ENCODE measurements at places on chromosomes 5 and 9.

DNA sequence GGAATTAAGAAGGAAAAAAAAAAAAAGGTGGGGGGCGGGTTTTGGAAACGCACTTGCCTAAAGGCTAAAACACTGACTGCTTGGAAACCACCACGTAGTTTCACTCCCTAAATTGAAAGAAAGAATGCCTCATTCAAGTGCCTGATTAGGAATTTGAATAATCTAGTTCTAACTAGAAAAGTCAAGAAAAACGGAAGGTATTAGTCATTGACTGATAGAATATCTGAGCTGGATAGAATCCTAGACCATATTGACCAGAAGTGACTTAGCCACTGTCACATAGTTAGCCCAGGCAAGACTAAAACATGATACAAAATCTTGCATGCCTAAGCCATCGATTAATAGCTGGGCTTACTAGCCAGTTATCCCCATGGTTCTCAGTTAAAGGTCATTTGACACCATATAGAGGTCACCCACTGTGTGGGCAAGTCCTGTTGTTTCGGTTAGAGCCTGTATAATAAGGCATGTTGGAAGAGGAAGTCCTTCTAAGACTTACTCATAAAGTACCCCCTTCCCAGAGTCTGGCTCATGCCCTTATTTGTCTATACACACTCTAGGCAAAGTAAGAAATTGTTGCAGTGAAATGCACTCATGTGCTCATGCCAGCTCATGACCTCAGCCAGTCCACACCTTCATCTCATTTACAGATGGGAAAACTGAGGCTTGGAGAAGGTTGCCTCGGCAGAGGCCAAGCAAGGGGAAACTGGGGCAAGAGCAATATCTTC, 40.2 kb downstream of the SH3RF2 start:
- peak; percentile 77 for DNase-seq

DNA sequence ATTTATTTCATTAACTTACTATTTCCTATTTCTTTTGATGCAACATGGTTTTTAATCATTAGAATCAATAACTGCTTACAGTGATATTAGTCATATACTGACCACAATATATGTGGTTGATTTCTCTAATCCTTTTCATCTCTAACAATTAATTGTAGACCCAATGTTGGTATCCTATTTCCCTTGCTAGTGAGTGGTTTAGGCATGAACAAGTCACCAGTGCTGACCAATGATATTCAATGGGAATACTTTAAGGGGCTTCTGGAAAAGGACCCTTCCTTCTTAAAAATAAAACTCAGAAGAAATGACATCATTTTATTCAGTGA, 672.4 kb upstream of the GRAMD2B start:
- DNase-seq = no peak

DNA sequence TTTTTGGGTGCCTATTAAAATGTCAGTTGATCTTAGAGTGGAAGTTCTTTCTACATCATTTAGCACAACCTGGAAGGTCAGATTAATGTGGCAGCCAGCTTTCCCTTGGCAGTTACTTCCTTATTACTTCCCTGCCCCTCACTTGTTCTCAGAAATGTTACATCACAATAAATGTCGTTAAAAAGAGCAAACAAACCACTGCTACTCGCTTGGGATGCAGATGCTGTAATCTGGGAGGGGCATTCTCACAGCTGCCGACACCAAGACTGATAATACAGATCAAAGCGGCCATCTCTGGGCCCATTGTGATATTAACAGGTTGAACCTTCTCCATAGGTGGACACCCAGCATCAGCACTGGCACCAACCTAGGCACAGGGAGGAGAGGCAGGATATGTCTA, 29.3 kb downstream of the PLAC8L1 start:
- DNase-seq = no peak

- DNase-seq = no peak
Observed at GRCh38 chr5:88867638-88868037, 15.3 kb downstream of the MEF2C start.

GRCh38 chr9:95125652-95126051, 191.9 kb downstream of the FANCC start:
- DNase-seq = no peak

DNA sequence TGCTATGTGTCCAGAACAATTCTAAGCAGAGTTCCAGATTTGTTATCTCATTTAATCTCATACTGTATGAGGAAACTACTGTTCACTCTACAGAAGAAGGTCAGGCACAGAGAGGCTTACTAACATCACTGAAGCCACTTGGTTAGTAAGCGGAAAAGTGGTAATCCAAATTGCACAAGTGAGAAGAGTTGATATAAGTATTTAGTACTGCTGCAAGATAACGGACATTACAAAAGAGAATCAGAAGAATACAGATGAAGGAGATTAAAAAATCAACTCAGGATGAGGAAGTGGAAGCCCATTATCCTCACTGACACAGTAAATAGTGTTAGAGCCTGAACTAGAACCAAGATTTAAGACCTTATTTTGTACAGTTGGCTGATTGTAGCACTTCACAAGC, 22.3 kb upstream of the TLR4 start:
- no peak for DNase-seq

DNA sequence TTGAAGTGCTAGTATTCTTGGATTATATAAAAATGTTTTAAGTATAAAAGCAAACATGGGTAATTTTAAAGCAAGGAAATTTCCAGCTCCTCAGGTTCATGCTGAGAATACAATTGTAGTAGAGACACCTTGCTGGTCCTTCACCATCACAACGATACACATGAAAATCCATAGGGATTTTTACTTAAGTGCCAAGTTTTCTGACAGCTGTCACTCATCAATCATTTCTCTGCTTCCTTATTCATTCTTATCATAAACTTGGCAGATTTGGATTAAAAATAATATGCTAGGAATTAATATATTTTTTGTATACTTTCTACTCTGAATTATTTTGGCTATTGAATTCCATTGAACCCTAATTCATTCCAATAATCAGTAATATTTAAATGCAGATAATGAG, 167.9 kb upstream of the PTGER4 start:
- no peak for DNase-seq

DNA sequence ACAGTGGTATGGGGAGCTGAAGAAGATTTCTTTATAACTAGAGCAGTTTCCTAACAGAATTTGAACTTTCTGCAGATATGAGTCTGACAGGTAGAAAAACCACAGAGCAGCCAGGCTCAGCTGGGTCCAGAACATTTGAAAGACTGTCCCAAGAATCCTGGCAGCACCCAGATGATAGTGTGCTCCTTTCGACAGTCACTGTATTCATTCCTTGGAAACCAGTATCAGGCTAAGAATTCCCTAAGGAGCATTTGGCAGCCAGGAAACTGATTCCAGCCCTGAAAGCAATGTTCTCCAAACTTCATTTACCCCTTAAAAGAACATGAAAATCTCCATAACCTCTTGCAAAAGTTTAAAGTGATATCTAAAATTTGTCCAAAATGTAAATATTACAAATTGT, 123.0 kb upstream of the MTAP start:
- no peak for DNase-seq

- DNase-seq = no peak
Observed at GRCh38 chr9:93952119-93952783, 2.9 kb downstream of the BARX1 start.

GRCh38 chr9:83554278-83554677, 16.1 kb upstream of the FRMD3 start:
- DNase-seq = no peak
